ENCODE measurements at places on chromosomes 7 and 10. TPM values are rescaled to one million over a fixed set of nuclear protein-coding genes. Genes with fewer than 3 reads are reported as not detected.

DNA sequence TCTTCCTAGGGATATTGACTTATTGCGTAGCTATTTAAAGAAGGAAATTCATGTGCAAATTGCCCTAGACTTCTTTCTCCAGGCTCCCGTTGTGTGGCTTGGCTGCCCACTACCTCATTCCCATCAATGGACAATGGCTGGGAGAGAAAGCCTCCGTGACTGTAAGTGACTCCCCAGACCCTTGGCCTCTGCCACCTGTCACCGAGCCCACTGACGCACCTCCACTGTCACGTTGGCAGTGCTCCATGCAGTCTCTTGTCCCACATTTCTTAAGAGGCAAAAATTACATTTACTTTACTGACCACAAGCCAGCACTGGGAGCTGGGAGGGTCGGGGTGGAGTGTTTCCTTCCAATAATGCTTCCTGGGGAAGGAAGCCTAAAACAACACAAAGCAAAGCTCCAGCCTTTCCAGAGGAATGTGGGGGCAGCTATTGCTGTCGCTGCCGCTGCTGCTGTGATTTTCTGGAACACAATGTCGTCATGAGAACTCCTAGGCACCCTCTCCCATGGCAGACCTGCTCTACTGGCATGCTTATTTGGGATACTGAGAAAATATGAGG lies 89.7 kb upstream of the STEAP1B start:
- DNase-seq = no peak

GRCh38 chr10:91564026-91564425 lies 68.8 kb downstream of the PPP1R3C start:
- no peak for DNase-seq

- no peak for DNase-seq
Observed at GRCh38 chr7:6359734-6360133, 87.3 kb upstream of the CYTH3 start.

- no peak for DNase-seq
Observed at GRCh38 chr10:29026065-29026797, 262.6 kb upstream of the LYZL1 start.

- DNase-seq = no peak
Observed at GRCh38 chr7:98991141-98991540, 112.8 kb downstream of the TRRAP start.

DNA sequence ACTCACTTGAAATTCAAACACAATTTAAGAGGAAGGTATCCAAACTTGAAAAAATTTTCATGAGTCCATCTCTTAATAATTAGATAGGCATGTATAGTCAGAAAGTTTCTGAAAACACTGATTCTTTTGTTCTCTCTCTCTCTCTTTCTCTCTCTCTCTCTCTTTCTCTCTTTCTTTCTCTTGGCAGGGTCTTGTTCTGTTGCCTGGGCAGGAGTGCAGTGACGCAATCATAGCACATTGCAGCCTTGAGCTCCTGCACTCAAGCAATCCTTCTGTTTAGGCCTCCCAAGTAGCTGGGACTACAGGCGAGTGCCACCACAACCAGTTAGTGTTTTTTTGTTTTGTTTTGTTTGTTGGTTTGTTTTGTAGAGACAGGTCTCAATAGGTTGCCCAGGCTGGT lies 59.3 kb downstream of the PRTFDC1 start:
- no peak for DNase-seq

- no peak for DNase-seq
Observed at GRCh38 chr7:128112018-128112780, 81.0 kb upstream of the LRRC4 start.

DNA sequence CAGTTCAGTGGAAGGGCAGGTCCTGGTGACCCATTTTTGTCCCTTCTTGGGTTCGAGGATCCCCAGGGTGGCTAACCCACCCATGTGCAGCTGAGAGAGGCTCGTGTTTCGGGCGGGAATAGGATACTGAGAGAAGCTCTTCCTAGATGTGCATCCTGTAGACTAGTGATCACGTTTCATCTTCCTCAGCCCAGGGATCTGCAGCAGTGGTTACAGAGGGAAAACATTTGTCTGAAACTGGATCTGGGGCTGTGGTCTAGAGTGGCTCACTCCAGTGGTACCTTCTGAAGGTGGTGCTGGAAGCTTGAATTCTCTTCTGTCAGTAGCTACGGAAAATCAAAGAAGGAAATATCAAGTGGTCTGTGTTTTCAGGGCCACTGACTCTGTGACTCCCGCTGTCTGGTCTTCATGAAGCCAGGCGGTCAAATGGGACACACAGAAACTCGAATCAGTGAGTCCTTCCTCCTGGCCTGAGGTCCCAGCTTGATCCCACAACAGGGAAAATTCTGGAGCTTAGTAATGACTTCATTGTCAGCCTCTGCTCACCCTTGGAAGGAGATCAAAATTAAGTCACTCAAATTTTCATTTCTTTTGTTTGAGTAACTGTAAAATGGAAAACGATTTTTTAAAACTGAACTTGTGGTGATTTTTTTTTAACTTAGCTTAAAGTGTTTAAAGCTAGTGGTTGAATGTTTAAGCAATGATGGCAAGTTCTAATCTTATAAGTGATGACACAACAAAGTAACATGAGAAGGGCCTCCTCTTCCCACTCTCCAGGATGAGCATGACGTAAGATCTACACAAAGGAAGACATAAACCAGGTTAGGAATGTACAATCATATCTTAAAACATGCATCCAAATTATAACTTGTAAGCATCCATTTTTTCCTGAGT lies 469.3 kb upstream of the KLF6 start:
- DNase-seq = no peak

GRCh38 chr10:61992671-61993668 lies 91.5 kb downstream of the ARID5B start:
- no peak for DNase-seq

- peak; percentile 69 for DNase-seq
Observed at GRCh38 chr10:90857635-90858460, at the start of gene HTR7. HTR7 (minus strand) TSS chr10:90858039; CDS start chr10:90857671, 368 bp downstream.

- DNase-seq = no peak
Observed at GRCh38 chr10:97365761-97366351, 31.3 kb upstream of the FRAT2 start.

- DNase-seq = no peak
Observed at GRCh38 chr10:33573606-33574005, 239.1 kb upstream of the NRP1 start.

- DNase-seq = no peak
Observed at GRCh38 chr7:44388089-44388970, 62.9 kb upstream of the CAMK2B start.

GRCh38 chr7:68550027-68550426 lies 1048.2 kb upstream of the AUTS2 start:
- DNase-seq = no peak

DNA sequence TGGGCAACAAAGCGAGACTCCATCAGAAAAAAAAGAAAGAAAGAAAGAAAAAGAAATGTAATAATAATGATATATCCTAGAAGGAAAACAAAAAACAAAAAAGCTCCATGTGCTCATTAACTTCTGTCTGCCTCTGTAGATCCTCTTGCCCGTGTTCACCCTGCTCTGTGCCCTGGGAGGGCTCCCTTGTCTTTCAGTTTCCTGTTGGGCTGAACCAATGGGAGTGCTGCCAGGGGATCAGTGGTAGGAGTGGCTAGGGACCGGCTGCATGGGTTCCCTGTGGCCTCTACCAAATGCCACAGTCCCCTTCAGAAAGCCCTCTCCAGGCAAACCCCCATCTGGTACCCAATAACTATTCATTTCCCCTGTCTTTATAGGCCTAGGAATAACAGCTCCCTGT lies 51.8 kb upstream of the PARD3 start:
- DNase-seq = no peak

DNA sequence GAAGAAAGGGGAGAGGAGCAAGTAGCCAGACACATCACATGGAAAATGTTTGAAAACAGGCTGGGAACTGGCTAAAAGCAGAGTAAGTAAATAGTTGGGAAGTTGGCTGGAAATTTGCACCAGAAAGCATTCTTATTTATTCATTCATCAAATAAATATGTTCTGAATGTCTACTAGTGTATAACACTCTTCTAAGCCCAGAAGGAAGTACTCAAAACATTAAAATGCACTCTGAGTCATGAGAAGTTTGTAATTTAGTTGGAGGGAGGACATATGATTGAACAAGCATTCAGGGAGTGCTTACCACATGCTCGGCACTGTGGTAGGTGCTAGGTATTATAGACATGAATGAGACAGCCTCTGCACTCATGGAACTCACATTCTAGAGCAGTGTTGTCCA lies 37.0 kb upstream of the CNNM1 start:
- no peak for DNase-seq

DNA sequence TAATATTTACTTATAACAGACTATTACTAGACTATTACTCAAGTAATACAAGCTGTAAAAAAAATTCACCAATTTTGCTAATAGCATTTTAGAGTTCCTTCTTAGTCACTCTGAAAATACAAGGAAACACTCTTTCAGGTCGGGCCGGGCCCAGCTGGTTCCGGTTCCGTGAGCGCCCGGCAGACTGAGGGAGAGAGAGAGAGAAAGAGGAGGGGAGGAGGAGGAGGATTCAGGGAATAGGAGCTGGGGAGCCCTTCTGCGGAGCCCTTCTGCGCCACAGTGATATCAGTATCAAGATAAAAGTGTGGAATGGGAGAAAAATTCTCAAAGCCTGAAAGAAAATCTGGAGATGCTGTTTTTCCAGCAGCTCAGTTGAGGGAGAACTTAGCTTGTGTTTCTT lies 30.5 kb upstream of the BHLHA15 start:
- DNase-seq = no peak

- DNase-seq = no peak
Observed at GRCh38 chr7:55477781-55478374, 94.4 kb downstream of the VOPP1 start.

- DNase-seq = no peak
Observed at GRCh38 chr10:93245779-93246178, 172.1 kb downstream of the CYP26A1 start.

DNA sequence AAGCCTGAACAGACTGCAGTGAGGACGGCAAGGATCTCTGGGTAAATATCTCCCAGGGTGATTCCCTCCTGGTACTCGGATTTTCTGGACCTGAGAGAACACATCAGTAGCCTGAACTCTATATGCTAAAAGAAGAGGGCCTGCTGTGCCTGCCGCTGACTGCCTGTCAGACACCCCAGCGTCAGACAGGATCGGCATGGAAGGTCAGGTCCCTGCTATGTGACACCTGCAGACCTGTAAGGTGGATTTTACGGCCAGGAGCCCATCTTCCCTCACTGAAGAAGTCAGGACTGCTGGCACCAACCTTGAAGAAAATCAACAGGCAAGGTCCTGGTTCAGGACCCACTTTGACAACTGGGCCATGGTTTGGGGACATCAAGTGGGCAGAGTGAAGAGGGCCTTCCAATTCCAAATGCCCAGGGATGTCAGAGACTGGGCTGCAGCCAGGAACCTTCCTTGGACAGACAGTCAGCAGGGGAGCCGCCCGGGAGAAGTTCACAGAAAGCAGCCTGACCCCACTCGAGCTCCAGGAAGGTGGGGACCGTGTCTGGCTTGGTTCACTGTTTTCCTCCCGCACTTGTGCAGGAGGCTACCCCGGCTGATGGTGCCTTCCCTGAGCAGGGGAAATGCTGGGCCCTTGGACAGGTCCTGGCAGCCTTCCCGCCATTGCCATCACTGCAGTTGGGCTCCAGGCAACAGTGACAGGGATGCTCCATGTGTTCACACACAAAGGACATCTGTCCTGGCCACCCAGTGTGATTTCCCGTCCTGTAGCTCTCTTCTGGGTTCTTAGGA lies 91.8 kb upstream of the LANCL2 start:
- DNase-seq = no peak

- DNase-seq = no peak
Observed at GRCh38 chr10:51838471-51838870, 139.1 kb upstream of the CSTF2T start.

DNA sequence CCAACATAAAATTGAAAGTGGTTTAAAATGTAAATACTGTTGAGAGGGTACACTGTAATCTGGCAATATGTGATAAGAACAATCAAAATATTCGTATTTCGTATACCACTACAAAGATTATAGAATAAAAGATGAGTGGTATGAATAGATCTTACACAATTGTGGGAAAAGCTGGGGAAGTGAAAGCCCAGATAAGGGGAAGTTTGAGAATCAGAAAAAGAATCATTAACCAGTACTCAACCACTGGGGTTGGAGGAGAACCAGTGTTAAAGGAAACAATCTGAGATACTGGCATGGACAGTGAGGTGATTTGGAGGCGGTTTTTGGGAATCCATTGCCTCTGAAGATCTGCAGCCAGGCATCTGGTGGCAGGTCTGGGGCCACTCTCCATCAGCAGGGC lies 59.7 kb upstream of the CDK14 start:
- no peak for DNase-seq

- DNase-seq = no peak
Observed at GRCh38 chr10:132926777-132927650, 15.4 kb downstream of the CFAP46 start.

DNA sequence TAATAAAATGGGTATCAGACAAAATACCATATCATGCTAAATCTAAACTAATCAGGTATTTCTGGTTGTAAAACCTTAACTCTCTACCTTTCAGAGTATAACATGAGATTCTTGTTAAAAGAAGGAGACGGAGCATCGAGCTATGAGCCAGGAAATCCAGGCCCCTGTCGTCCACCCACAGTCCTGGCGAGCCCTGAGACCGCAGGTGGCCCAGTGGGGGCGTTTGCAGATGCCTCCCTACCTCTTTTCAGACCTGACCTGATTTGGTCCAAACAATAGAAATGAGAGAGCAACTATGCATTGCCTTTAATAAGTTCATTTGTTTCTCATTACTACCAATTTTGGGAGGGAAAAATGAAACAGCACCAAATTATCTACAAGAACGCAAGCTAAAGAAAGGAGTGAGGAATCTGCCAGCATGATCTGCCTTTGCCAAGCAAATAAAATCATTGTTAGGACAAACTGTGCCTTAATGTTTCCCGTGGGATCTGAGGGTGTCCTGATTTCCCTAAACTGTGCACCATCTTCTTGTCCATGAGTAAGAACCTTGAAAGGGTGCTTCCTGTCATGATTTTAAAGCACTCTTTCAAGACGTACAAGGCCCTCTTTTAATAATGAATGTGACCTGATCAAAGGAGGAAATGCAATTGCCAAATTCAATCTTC lies 166.7 kb downstream of the TCERG1L start:
- DNase-seq = no peak

- DNase-seq = no peak
Observed at GRCh38 chr10:24209946-24210491, 1.1 kb downstream of the KIAA1217 start.

The MYO3A gene
- total RNA-seq = 4.7 TPM

The CARD11 gene
- total RNA-seq = 9.8 TPM

The SMKR1 gene
- total RNA-seq = 2.5 TPM

The TAS2R41 gene
- total RNA-seq = not detected

The KIF11 gene
- 18.0 TPM for total RNA-seq

The CACNA2D1 gene
- total RNA-seq = 14.7 TPM

The PRSS37 gene
- total RNA-seq = not detected

The TRIM74 gene
- 1.7 TPM for total RNA-seq

The C7orf57 gene
- total RNA-seq = not detected

The RTKN2 gene
- total RNA-seq = 6.0 TPM

The ZPBP gene
- not detected for total RNA-seq

The NPTX2 gene
- 1.1 TPM for total RNA-seq

All from mesothelial cell of epicardium (in vitro differentiated cells).